ENCODE measurements at places on chromosomes 7 and 10.

- no peak for DNase-seq
Observed at GRCh38 chr7:19001854-19002253, 115.6 kb downstream of the TWIST1 start.

GRCh38 chr7:134948736-134949135 is 37.6 kb upstream of the AGBL3 start:
- DNase-seq: no peak

GRCh38 chr7:112500619-112501018 is 19.8 kb downstream of the LSMEM1 start:
- no peak for DNase-seq

DNA sequence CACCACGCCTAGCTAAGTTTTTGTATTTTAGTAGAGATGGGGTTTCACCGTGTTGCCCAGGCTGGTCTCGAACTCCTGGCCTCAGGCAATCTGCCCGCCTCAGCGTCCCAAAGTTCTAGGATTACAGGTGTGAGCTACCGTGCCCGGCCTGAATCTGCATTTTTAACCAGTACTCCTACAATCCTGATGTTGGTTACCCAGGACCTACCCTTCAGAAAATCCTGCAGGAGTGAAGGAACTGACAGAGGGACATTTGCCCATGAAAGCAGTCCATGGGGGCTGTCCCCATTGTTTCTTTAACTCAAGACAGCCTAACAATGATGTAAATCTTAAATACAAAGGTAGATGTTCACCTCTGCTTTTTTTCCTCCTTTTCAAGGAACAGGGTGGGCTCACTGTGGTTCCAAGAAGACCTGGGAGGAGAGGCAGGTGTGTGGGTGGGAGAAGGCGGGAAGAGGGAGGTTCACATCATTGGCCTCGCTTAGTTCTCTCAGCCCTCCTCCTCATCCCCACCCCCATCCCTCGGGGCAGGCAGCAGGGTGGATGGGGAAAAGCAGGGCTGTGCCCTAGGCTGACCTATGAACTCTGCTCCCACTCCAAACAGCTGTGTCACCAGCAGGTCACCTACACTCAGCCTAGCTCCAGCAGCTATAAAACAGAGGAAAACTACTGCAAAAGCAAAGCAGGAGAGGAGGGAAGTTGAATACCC is 13.5 kb downstream of the LRRC20 start:
- no peak for DNase-seq

- DNase-seq: no peak
Observed at GRCh38 chr10:124734311-124735166, 9.6 kb downstream of the FAM53B start.

DNA sequence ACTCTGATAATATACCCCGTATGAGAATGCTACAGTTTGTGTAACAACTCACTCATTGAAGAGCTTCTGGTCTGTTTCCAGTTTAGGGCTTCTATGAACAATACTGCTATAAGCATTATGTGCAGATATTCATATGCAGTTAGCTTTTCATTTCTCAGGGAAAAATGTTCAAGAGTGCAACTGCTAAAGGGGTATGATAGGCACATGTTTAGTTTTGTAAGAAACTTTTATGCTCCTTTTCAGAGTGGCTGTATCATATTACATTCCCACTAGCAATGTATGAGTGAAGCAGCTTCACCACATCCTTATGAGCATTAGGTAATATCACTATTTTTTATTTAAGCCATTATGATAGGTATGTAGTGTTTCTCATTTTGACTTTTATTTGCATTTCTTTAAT is 182.6 kb upstream of the CXCL12 start:
- no peak for DNase-seq

GRCh38 chr10:76869931-76870330 is 767.7 kb downstream of the KCNMA1 start:
- no peak for DNase-seq
